ENCODE measurements at places on chromosomes 1 and 21.
A peak's percentile ranks its signal among the peaks of the same experiment; 100 is the strongest.

DNA sequence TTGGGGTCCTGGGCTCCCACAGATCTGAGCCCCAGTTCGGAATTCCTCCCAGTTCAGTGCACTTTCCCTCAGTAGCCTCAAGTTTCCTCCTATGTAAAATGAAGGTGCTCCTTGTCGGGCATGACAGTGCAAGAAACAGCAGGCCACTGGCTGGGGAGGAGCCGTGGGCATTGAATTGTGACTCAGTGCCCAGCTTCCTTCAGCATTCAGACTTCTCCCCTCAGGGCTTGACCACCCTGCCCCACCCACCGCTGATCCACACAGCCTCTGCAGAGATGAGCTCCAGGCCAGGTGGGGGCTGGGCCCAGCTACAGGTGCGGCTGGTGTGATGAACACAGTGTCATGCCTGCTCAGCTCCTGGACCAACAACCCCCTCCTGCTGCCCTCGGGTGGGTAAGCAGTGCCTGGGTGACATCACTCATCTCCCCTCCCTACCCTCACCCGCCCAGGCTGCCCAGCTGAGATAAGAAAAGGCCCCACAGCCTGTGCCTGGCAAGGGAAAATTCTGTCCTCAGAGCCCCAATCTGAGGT, 4.9 kb downstream of the MOB3C start:
- DNase-seq: no peak

GRCh38 chr1:52296345-52296744, 69.7 kb downstream of the CC2D1B start:
- no peak for DNase-seq

GRCh38 chr1:209567698-209568175, 15.8 kb upstream of the CAMK1G start:
- no peak for DNase-seq

- DNase-seq: peak; percentile 37
Measured at GRCh38 chr1:210394281-210394821, 65.6 kb downstream of the HHAT start.

DNA sequence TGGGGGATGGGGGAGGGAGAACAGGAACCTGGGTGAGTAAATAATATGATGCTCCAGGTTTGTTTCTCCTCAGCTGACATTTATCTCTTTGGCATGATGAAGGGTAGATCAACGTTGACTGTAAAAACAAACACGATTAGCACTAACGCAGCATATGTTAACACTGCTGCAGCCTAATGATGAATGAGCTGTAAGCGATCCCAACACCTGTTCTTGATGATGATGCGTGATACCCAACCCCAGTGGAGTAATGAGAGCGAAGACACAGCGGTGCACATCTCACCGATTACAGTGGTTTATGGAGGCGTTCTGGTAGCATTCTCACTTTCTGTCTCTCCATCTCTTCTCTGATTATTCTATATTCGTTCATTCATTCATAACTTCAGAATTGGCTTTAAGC, 640.4 kb downstream of the USP25 start:
- no peak for DNase-seq

DNA sequence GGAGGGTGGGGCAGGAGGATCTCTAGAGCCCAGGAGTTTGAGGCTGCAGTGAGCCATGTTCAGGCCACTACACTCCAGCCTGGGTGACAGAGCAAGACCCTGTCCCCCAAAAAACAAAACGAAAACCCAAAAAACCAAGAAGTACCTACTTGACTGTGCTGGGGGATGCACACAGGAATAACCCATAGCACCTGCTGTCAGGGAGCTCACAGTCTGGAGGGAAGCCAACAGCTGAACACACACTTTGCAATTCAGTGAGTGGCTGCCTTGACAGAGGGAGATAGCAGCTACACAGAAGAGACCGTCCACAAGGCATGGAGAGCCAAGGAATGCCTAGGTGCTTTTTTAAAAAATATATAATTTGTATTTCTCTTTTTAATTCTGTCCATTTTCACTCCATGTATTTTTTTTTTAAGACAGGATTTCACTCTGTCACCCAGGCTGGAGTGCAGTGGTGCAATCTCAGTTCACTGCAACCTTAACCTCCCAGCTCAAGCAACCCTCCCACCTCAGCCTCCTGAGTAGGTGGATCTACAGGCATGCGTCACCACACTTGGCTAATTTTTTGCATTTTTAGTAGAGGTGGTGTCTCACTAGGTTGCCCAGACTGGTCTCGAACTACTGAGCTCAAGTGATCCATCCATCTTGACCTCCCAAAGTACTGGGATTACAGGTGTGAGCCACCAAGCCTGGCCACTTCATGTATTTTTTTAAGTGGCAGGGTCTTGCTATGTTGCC, 68.7 kb downstream of the NID1 start:
- DNase-seq: no peak
